ENCODE measurements at places on chromosomes 12 and 14.
A peak's percentile ranks its signal among the peaks of the same experiment; 100 is the strongest.

DNA sequence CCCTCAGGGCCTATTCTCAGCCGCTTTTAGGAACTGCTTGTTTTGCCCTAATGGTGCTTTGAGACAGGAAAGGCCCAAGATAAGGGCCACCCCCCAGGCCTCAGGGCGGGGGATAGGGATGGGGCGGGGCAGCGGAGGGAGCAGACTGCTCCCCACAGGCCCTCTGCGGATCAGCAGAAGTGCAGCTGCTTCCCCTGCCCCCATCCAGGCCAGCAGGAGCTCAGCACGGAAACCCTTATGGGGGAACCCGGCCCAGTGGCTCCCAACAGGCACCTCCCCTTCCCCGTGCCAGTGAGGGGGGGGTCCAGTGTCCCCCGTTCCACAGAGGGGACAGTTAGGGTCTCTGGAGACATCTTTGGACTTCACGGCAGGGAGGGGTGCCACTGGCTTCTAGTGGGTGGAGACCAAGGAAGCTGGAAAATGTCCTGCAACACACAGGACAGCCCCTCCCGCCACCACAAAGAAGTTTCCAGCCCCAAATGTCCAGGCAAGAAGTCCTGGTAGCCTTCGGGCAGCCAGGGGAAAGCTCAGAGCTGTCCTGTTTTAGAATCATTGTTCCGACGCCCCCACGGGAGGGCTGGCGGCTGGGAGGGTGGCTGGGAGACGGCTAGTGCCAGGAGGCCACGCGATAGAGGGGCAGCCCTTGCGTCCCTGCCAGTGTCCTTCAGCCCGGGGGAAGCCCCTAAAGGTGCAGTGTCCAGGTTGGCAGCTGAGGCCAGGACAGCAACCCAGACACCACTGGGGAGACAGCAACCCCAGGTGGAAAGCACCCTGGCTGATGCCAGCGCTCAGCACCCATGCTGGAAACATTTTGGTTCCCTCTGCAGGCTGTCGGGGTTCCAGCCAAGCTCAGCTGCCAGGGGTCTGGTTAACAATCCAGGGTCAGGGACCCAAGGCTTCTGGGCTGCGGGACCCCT lies 10.4 kb upstream of the GPR132 start:
- DNase-seq, result no peak

GRCh38 chr14:59484639-59485175 lies 390 bp downstream of the JKAMP start:
- DNase-seq, result no peak

- DNase-seq, result peak; percentile 48
Observed at GRCh38 chr14:95431199-95432143, 85.0 kb downstream of the SYNE3 start.

DNA sequence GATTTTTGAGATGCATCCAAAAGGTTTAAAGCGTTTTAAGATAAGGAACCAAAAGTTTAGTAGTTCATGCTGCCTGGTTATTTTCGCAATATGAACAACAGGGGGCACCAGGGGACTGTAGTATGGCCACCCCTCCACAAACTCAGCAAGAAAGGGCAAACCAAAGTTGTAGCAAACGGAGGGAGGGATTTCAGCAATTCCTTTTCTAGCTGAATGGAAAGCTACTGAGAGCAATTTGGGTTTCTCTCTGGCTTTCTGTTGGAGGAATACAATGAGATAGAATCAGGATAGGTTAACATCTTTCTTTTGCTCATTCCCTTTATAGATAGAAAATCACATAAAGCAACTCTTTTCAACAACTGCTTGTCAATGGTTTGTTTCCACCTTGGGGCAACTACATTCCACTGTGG lies 62.5 kb downstream of the DRAM1 start:
- no peak for DNase-seq

- DNase-seq, result no peak
Observed at GRCh38 chr14:65920996-65921395, 508.5 kb downstream of the FUT8 start.

- no peak for DNase-seq
Observed at GRCh38 chr12:95205685-95206084, 11.6 kb downstream of the FGD6 start.

GRCh38 chr14:104349950-104350349 lies 211.6 kb downstream of the KIF26A start:
- DNase-seq, result no peak

DNA sequence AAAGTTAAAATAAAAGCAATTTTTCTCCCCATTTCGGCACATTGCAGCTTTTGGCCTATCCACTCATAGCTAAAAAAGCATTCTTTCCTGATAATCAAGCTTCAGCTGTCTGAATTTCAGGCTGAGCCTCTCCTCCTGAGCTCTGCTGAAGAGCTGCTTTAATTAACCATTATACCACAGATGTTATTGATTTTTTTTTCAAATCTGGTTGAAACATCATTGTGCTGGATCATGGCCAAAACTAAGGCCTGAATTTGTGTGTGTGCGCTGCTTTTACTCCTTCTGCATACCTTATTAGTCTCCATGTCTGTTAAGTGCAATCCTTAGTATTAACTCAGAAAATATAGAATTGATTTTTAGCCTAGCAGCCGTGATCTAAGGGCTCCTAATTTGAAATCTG lies 52.3 kb downstream of the MBIP start:
- DNase-seq, result no peak

DNA sequence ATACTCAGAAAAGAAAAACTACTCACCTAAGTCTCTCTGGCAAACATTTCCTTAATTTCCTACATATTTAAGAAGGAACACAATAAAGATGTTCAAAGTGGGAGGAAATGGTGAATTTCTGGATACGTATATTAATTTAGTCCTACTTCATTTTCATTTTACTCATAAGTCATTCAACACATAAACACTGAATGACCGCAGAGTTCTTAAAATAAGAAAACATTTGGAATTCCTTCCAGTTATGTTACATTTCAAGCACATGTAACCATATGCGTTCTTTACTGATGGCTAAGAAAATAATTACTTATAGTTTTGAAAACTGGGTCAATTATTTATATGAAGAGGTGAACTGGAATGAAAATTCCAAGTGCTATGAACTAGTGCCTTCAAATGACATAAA lies 409.3 kb downstream of the BCAT1 start:
- no peak for DNase-seq

GRCh38 chr14:36662543-36663403 lies 1.1 kb downstream of the PAX9 start:
- DNase-seq, result no peak

- no peak for DNase-seq
Observed at GRCh38 chr12:15855646-15856045, 26.5 kb upstream of the STRAP start.

GRCh38 chr12:102182635-102183034 lies 15.0 kb downstream of the PMCH start:
- DNase-seq, result no peak

DNA sequence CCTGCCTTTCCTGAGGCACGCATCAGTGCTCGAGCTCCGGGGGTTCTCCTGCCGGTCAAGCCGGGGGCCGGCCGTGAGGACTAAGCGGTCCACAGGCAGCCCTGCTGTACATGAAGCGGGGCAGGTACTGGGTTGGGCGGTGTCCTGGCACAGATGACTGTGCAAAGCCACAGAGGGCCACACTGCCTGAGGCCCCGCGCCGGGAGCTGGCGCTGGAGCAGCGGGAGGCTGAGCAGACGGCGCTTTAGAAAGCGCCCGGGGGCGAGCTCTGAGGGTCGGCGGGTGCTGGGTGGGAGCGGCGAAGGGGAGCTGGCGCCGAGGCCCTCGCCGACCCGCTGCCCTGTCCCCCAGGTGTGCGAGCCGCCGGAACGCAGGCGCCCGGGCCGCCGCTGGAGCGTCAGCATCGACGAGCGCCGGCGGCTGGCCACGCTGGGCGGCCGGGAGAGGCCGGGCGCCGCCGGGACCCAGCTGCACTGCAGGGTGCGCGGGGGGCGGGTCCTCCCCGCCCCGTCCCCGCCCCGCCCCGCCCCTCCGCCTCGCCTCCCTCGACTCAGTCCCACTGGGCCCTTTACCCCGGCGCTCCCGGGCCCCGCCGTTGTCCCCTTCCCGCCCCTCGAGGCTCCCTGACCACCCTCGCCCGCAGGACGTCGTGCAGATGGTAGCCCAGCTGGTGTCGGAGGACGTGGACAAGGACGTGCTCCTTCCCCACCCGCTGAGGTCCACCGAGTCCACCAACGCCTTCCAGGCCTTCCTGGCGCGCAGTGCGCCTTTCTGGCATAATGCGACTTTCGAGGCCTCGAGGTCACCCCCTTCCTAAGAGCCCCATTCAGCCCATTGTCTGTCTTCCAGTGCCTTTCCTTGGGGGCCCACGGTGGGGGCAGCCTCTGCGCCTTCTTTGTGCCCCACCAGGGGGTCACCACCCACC lies 8.3 kb upstream of the MTA1 start:
- peak; percentile 96 for DNase-seq

- no peak for DNase-seq
Observed at GRCh38 chr14:87690076-87690613, 302.8 kb downstream of the GALC start.

DNA sequence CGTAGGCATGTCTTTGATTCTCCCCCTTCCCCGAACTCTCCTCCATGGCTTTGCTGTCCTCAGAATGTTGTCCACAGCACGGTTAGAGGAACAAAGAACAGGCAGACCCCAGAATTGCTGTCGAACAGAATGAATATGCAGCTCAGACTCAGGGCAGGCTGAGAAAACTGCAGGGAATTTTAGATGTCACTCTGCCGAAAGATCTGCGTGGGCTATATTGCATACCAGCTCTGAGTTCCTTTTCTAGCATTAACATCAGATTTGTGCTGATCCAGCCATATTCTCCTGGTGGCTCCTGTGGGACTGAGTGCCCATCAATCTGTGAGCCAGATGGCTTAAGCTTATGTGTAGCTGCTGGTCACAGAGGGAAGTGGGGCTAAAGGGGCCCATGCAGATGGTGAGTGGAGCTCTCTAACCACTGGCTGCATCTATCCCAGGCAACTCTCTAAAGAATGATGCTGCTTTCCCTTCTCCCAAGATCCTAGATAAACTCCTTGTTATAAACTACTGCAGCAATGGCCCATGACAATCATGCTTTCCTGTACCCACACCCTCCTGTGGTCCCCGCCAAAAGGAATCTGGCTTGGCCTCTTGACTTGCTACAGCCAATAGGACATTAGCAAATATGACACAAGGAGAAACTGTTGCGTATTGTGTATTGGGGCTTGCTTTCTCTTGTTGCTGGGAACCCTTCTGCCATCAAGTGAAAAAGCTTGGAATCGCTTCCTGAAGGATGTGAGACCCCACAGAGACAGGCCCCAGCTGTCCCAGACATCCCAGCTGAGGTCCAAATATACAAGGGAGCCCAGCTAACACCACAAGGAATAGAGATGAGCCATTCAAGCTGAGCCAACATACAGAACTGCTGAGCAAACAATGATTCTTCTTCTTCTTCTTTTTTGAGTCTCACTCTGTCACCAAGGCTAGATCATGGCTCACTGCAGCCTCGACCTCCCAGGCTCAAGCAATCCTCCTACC lies 101.3 kb downstream of the FOXN3 start:
- DNase-seq, result no peak

DNA sequence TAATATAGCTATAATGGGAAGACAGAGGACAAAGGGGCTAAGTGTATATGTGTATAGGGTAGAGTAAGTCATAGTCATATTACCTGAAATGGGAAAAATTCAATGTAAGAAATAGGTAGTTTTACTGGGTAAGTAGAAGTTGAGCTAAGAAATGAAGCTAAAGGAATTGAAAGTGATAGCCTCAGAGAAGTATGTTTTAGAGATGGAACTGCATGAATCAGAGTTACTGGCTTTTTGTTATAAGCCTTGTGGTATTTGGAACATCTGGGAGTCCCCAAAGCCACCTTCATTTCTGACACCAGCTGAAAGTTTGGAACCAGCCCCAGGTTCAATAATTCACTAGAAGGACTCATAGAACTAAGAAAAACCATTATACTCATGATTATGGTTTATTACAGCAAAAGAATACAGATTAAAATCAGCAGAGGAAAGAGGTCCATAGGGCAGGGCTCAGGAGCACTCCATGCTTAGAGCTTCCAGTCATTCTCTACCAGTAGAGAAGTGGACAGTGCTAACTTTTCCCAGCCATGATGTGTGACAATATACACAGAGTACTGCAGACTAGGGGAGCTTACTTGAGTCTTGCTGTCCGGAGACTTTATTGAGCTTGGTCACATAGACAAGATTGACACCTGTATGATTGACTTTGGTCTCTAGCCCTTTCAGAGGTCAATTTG lies 9.8 kb upstream of the IFNG start:
- no peak for DNase-seq

- DNase-seq, result no peak
Observed at GRCh38 chr12:15130541-15130940, 90.7 kb downstream of the RERG start.

DNA sequence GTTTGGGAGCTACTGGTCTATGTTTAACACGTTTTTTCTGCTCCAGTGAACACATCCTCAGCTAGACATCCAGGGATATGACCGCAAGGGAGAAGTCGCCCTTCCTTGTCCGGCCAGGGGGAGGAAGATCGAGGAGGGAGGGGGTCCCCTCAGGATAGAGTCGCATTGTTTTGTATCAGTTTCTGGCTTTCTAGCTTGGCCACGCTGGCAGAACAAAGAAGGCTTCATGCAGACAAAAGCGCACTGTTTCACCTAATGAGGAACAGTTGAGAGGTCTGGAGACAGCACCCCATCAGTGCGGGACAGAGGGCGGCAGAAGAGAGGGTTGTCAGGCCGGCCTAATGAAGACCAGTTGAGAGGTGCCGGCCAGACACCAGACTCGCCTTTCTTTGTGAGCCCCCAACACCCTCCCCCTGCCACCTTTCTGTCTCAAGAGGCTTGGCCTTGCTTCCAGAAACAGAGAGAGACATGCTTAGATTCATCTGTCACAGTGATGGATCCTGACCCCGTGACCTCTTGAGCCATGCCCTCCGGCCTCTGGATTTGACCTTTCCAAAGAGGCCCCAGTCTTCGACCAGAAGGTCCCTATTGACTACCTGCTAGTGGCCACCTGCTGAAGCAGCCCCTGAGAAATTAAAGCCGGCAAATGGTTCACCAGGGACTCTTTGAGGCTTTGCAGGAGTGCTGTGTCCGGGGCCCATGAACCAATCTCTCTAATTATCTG lies 254.7 kb upstream of the TBX3 start:
- no peak for DNase-seq

DNA sequence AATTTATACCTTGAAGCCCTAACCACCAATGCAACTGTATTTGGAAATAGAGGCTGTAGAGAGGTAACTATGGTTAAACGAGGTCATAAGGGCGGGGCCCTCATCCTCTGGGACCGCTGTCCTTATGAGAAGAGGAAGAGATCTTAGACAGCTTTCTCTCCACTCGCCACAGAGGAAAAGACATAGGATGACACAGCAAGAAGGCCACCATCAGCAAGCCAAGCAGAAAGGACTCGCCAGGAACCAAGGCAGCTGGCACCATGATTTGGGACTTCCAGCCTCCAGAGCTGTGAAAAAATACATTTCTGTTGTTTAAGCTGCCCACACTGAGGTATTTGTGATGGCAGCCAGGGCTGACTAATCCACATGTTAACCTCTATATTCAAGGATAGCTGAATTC lies 30.4 kb upstream of the BCAT1 start:
- no peak for DNase-seq

DNA sequence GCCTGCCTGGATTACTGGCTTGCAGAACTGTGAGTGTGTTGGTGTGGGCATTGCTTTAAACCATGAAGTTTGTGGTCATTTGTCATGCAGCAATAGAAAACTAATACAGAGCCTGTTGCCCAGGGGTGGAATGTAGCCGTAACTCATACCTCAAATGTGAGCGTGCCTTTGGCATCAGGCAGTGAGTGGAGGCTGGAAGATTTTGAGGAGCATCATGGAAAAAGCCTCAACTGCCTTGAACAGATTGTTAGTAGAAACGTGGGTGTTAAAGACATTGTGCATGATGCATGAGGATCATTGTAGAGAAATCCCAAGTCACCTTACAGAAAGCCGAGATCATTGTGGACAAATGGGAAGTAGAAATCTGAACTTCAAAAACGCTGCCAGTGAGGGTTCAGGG lies 580.5 kb downstream of the AACS start:
- no peak for DNase-seq
